ENCODE measurements at places on chromosomes 2 and 18.

DNA sequence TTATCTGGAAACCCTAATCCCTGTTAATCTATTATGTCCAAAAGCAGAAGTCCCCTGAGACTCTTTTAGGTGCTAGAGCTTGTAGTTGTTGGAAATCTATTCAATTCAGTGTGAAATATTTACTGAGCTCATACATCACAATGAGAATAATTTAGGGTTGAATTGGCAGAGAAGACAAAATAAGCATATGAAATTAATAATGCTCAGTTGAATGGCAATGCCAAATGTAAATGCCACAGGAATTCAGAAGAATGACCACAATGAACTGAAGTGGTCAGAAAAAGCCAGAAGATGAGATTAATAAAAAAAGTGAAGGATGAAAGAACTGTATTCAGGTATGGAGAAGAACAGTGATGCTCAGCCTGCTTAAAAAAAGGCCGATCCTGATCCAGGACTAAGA lies 8.0 kb upstream of the STAT4 start:
- DNase-seq: no peak

DNA sequence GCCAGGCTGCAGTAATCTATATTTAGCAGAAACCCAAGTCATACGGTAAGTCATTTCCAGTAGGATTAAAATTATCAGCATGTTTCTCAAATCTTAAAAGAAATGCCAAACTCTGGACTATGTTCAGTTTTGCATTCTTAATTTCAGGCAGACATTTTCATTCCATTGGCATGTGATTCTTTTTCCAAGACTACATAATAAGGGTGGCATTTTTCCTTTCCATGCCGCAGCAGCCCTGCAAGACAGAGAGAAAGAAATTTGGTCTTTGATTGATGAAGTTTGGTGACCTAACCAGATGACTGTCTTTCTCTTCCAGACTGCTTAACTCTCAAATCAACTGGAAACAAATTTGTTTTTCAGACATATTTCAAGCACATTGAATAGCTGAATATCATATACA lies 118.1 kb downstream of the FHOD3 start:
- DNase-seq: no peak

DNA sequence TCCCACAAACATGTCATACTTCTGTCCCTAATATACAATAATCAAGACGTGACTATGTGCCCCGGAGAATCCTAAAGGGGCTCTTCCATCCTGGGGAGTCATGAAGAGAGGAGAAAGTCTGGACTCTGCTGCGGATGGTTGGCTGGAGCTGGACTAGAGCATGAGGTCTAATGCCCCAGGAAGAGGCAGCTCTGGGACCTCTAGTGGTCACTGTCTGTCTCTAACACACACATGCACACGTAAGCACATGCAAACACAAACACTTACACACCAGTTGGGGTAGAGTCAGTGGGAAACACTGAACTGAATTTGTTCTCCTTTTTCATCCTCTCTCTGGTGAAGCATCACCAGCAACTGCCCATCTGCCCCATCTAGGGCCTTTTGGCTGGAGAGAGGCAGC lies 271.6 kb downstream of the TDRD15 start:
- DNase-seq: no peak

- no peak for DNase-seq
Observed at GRCh38 chr2:62163106-62163831, 32.6 kb upstream of the B3GNT2 start.

DNA sequence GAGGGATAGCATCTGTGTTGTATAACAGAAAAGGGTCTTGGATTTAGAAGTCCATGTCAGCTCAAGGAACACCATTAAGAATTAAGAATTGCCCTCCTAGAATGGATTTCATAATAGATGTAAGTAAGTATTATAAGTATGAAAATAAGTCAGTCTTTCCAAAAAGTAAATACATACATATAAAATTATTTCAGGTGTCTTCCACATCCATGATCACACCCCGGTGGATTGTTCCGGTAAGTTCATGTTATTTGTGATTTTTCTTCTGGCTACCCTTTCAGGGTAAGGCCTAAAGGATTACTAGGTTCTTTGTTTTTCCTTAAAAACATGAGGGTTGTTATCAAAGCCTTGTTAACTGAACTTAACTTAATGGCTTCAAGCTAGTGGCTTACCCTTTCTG lies 55.9 kb downstream of the TMEM185B start:
- no peak for DNase-seq

- DNase-seq: no peak
Observed at GRCh38 chr2:186093174-186093573, 354.6 kb downstream of the FSIP2 start.

DNA sequence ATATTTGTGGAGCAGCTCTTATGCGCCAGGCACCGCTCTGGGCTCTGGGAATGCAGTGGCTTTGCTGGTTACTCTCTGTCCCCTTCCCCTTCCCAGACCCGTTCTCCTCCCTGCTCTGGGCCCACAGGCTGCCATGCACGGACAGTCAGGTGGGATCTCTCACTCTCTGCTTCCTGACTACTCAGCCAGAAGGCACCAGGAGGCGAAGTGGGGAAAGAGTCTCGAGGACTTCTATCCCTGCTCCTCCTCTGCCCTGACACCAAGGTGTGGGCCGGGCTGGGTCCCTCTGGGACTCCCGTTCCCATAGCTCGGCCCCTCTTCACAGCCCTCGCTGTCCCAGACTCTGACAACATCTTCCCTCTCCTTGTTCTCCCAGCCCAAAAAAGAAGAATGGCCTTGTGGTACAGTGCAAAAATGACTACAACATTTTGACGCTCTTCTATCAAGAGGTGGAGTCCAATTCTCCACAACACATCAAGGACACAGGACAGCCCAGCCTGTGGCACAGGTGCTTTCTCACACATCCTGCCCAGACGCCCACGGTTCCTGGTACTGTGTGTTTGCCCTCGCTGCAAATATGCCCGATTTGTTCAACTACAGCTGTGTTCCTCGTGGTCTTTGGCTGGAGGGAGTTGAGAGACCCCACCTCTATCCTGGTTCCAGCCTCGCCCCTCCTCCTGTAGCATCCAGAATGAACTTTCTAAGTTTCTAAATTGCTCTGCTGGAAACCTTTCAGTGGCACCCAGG lies 14.0 kb upstream of the DUSP2 start:
- no peak for DNase-seq

- DNase-seq: no peak
Observed at GRCh38 chr2:29016504-29016903, 35.4 kb downstream of the TOGARAM2 start.

DNA sequence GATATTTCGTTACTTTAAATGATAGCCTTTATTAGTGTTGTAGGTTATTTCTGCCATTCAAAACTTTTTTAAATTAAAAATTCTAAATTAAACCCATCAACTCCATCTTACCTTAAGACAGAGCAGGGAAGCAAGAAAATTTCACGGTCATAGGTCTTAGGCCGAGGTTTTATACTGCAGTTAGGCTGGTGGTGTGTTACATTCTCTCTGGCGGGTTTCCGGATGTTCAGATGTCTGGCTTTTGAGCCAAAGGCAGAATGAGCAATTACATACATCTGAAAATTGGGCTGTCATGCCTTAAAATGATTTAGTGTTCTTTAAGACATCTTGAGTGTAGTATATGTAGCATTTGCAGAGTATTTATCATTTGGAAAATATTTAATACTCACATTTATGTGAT lies 27.9 kb downstream of the GLS start:
- DNase-seq: no peak

GRCh38 chr2:108571286-108571685 lies 37.0 kb downstream of the LIMS1 start:
- no peak for DNase-seq

GRCh38 chr2:11749646-11750349 lies 3.4 kb downstream of the LPIN1 start:
- no peak for DNase-seq

DNA sequence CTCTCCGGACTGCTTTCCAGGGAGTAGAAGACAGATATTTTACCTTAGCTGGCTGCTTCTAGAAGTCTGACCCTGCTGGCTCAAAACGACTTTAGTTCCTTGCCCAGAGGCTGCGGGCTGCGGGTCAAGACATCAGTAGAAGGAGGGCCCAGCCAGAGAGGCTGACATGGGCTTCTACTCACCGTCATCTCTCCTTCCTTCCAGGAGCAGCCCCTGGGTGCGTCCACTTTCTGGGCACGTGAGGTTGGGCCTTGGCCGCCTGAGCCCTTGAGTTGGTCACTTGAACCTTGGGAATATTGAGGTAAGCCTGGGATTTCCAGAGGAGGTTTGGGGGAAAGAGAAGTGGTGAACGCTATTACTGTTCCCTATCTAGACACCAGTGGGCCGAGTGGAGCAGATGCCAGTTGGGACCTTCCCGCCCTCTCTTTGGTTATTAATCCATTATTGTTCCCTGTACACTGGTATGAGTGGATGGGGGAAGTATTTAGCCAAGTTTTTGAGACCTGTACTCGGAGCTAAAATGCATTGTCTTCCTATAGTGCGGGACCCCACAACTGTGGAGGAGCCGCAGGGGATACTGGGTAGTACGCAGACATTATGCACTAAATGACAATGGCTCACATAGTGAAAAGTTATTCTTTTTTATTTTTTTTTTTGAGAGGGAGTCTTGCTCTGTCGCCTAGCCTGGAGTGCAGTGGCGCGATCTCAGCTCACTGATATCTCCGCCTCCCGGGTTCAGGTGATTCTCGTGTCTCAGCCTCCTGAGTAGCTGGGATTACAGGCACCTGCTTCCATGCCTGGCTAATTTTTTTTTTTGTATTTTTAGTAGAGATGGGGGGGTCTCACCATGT lies 26.3 kb upstream of the CASP8 start:
- DNase-seq: no peak

GRCh38 chr2:171406044-171406443 lies 27.7 kb downstream of the METTL8 start:
- DNase-seq: no peak

GRCh38 chr2:86617738-86618137 lies 5.9 kb downstream of the RNF103 start:
- DNase-seq: no peak

DNA sequence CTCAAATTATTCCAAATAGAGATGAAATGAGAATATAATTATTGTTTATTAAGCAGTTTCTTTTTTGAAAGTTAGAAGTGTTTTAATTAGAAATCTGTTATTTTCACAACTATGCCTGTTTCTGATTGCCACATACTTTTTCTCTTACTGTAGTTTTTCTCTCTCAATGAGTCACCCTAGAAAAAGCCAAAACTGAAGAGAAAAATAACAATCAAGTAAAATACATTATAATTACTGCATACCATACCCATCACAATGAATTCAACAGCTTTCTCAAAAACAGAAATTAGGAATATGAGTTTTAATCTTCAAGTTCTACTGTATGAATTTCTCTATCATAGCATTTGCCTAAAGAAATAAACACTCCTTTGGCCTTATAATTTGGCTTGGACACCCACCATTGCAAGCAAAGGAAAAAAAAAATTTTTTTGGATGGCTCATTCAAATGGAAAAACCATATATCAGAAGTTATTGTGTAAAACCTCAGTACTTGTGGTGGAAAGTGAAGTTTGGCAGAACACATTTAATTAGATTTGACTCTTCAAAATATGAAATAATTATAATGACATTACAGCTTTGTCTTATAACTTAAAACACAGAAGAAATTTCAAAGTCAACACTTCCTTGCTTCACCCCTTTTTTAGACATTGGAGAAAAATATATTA lies 138.5 kb downstream of the DYM start:
- no peak for DNase-seq

- no peak for DNase-seq
Observed at GRCh38 chr2:210442457-210442856, 34.1 kb downstream of the LANCL1 start.

GRCh38 chr2:126730655-126731054 lies 74.7 kb downstream of the GYPC start:
- no peak for DNase-seq

GRCh38 chr2:155026651-155027174 lies 328.2 kb downstream of the KCNJ3 start:
- peak; percentile 59 for DNase-seq

- DNase-seq: peak; percentile 51
Observed at GRCh38 chr18:32919799-32920198, 147.0 kb upstream of the KLHL14 start.

DNA sequence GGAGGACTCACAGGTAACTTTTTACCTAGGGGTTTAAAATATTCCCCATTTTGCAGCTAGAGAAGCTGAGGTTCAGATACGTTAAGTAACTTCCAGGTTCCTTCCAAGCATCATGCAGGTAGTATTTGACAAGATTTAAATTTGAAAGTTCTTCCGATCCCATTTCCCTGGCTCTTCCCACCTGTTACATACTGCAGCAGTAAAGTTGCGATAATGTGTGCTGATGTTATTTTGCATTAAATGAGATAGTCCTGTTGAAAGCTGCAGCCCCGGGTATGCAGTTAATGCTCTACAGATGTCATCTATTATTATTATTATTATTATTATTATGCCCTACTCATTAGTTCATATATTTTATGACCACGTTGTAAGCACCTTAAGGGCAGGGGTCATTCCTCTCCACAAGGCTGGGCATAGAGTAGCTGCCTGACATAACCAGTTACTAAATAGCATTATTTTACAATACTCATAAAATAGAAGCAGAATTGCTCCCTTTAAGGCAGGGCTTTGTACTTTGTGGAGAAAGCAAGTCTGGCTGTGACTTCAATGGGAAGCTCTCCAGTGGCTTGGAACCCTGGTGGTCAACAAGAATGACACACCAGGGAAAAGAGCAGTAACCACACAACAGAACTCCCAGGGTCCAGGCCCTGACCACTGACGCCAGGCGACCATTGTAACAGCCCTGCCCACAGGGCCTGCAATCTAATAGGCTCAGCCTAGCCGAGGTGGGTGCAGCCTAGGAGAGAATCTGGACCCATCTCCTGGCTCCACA lies 112.0 kb upstream of the STPG4 start:
- DNase-seq: no peak

DNA sequence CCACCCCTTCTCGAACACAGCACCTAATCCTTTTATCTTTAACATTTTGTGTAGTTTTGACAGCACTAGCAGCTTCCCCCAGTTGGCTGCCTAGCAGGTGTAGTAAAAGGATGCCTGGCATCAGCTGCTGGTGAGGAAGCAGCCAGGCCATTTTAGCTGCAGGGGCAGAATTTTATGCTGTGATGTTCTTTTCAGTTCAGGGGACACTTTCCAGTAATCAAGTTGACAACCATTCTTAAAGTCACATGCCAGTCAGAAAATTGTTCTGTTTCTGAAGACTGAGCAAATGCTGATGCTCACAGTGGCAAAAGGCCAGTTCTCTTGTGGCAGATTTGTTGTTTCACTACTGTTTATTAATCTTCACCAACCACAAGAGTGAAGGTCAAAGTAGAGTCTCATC lies 570.8 kb downstream of the CCDC85A start:
- no peak for DNase-seq

GRCh38 chr2:78132391-78133370 lies 610.5 kb upstream of the LRRTM4 start:
- no peak for DNase-seq

GRCh38 chr2:9739531-9739964 lies 103.7 kb upstream of the TAF1B start:
- DNase-seq: no peak

DNA sequence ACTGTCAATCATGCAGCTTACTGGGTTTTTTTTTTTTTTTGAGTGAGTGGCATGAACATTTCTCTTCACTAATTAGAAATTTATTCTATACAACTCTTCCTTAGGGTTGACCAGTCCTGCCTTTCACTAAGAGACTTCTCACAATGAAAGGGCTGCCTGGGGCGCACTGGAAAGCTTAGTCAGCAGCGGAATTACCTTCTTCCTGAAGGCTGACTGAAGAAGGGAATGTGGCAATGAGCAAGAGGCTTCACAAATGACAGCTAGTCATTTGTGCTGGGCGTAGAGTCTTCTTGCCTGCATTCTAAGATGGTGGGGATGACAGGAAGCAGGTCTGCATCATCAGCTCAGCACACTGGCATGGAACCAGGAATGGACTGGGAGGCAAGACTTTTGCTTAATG lies 15.6 kb upstream of the SCN3A start:
- no peak for DNase-seq
